ENCODE measurements at places on chromosomes 6 and 20. TPM values are rescaled to one million over a fixed set of nuclear protein-coding genes. Genes with fewer than 3 reads are reported as not detected.

DNA sequence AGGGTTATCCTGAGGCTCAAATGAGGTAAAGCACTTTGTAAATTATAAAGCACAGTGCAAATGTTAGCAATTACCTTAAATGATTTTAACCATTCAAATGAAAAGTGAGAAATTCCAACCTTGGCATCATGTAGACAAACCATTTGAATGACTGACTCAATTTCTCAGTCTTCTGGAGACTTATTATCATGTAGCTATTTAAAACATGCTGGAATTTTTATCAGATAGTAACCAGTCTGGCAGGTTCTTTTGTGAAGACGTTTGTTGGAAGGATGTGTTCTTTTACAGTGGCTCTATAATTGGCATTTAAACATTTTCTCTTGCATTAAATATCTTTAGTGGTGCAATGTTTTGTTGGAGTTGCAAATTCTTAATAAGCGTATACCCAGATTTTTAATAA is 386.6 kb downstream of the NKAIN2 start:
- no peak for DNase-seq

DNA sequence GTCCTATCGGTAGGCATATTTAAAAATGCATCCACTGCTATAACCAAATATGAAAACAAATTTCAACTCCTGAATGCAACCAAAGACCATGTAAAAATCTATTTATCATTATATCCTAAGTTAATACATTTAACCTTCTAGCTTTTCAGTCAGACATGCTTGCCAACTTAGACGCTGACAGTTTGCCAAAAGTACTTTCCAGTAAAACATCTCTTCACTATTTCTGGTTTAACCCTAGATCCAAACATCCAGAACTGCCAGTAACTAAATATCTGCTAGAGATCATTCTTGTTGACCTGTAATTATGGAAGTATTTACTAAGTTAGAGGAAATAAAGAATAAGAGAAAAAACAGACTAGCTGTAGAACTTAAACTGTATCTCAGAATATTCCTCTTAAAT is 210.2 kb upstream of the THEMIS start:
- DNase-seq: no peak

DNA sequence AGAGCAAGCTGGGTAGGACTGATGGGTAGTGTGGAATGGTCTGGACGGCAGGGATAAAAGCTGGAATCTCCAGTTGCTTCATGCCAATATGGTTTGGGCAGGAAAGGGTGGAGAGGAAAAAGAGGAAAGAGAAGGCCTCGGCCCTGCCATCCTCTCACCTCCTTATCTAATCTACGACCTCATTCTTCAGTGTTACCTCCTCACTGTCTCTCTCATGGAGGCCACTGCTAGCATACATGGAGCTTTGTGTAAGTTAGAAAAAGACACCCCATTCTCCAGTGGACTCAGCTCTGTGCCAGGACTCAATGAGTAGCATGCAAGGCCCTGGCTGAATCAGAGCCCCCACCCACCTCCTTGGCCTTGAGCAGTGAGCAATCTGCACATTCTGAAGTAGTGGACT is 6.1 kb upstream of the ARID1B start:
- DNase-seq: no peak

DNA sequence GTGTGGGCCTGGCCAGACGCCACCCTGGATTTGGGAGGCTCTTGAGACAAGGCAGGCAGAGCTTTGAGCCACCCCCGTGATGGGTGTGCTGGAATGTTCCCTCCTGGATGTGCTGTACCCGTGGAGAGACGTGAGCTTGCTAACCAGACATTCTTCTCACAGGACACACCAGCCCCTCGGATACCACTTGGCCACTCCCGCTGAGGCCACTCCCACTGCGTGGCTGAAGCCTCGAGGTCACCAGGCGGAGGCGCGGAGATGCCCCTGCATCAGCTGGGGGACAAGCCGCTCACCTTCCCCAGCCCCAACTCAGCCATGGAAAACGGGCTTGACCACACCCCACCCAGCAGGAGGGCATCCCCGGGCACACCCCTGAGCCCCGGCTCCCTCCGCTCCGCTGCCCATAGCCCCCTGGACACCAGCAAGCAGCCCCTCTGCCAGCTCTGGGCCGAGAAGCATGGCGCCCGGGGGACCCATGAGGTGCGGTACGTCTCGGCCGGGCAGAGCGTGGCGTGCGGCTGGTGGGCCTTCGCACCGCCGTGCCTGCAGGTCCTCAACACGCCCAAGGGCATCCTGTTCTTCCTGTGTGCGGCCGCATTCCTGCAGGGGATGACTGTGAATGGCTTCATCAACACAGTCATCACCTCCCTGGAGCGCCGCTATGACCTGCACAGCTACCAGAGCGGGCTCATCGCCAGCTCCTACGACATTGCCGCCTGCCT is 14.1 kb downstream of the SLCO4A1 start:
- DNase-seq: no peak

DNA sequence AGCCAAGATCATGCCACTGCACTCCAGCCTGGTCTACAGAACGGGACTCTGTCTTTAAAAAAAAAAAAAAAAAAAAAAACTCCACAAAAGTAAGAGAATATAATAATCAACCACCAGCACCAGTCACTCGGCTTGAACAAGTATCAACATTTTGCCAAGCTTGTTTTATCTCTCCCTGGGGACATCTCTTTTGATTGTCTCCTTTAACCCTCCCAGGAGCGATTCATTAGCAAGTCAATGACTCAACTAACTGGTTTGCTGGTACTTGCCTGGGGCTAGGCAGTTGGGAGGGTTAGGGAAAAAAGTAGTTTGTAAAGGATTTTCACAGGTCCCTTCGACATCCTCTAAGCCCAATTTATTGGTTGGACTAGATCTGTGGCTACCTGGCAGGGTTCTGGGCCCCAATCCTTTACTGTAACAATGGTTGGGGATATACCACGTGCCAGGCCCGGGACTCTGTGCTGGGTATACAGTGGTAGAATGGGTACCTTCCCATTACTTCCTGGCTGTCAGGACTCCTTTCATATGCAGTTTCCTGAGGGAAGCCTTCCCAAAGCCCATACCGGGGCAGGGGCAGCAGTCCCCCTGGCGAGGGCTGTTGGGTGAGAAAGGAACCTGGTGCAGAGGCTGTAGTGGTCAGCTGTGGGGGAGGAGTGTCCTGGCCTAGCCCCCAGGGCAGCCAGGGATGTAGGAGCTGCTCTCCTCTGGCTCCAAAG is 12.2 kb downstream of the TGIF2 start:
- DNase-seq: no peak

- DNase-seq: no peak
These were observed 20.7 kb upstream of the TRIM27 start for GRCh38 chr6:28944412-28944865.

DNA sequence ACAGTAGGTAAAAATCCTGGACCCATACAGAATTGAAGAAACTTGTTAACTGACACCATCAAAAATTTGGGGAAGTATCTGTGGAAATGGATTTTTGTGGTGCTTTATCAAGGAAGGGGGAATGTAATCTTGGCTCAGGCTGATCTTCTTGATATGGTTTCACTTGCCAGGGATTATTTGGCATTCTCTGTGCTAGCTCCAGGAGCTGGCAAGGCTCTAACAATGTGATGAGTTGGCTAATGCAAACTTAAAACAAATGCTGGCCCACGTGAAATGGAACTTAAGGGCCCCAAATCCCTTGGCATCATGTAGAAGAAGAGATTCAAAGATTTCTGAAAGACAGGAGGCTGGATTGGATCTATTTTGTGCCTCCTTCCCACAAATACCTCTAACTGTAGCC is 13.1 kb downstream of the KCNS1 start:
- DNase-seq: no peak

DNA sequence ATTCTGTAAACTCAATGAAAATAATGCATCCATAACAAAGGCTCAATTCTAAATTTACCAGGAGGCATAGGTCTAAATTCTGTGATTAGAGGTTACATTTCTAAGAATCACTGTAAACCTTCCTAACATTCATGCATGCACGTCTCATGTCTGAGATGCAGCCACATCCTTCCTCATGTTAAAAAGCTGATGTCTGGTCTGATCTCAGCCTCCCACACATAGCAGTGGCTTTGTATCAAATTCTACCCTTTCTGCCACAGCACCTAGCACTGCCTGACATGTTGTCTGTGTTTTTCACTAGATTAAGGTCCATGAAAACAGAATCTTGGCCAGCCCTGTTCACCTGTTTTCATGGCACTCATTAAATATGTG is 171.1 kb downstream of the WDR27 start:
- DNase-seq: no peak

GRCh38 chr20:37841389-37841788 is 61.5 kb upstream of the VSTM2L start:
- DNase-seq: no peak

Gene SYNGAP1
- total RNA-seq: 15.0 TPM

Gene GSTA4
- 16.6 TPM for total RNA-seq
